ENCODE measurements at places on chromosomes 12 and 14.

- DNase-seq, result peak; percentile 82
Observed at GRCh38 chr12:117803001-117803400, 165.8 kb downstream of the KSR2 start.

DNA sequence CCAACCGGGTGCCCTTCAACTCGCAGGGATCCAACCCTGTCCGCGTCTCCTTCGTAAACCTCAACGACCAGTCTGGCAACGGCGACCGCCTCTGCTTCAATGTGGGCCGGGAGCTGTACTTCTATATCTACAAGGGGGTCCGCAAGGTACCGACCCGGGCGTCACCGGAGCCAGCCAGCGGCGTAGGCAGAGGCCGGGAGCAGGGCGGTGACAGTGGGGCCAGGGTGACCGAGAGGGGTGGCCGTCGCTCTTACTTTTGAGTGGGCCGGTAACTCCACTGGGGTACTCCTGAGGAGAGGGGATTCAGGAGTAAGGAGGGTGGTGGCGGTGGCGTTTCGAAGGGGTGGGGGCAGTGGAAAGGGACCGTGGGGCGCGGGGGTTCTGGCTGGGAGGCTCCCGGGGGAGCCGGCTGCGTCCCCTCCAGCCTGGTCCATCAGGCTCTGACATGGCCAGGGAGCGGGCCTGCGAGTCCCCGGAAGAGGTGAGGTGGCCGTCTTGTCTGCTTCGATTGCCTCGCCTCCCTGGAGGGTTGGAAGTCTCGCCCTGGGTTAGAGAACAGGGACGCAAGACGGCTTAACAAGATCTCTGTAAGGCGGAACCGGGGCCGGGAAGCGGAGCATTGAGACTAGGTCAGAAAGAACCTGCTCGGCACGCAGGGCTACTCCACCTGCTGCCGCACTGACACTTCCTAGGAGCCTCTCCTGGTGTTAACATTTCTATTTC, 491 bp downstream of the WDR20 start:
- no peak for DNase-seq

GRCh38 chr12:72017054-72017651, 78.5 kb downstream of the TPH2 start:
- peak; percentile 73 for DNase-seq

- no peak for DNase-seq
Observed at GRCh38 chr12:112199136-112199535, 73.8 kb downstream of the TRAFD1 start.

DNA sequence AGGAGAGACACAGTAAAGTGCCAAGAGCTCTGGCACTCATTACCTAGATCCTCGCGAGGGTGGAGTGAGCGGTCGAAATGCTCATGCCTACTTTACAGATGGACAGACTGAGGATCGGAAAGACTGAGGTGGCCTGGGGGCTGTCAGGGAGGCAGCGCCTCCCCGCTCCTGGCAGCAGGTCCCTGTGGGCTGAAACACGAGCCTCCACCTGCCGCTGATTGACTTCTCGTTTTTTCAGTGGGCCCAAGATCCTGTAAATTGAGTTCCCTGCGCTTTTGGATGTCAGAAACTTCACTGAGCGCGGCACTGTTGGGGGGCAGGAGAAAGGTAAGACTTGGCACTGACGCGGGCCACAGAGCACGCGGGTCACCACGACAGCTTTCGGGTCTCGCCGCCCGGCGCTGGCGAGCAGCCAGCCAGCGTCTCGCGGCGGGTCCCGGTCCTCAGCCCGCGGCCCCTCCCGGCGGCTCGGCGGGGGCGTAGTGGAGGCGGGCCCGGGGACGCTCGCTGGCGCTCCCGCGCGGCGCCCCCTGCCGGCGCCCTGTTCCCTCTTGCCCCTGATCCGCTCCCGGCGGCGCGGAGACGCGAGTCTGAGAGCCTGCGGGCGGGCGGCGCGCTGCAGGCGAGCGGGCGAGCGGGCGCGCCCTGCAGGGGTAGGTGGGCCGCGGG, 552 bp upstream of the SCN8A start:
- DNase-seq, result peak; percentile 7

- DNase-seq, result no peak
Observed at GRCh38 chr14:54589843-54590242, 22.9 kb downstream of the SAMD4A start.

- DNase-seq, result no peak
Observed at GRCh38 chr12:138898-139534, 72.4 kb downstream of the IQSEC3 start.

DNA sequence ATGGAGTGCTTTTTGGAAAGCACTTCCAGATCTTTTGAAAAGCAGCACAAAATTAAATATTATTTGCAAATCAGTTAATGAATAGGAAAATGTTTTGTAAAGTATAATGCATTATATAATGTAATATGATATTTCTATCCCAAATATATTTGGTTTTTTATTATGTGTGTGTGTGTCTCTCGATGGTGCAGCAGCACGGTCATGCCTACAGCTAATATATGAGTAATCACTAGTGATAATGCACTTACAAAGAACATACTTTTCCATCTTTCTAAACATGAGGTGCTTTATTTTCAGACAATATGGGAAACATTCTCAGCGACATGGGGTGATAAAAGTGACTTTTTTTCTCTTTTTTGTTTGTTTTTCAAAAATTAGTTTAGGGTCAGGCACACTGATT, 1.3 kb upstream of the EEA1 start:
- DNase-seq, result no peak

All from renal cortical epithelial cell (primary cell).